ENCODE measurements at places on chromosomes 7 and 10.

GRCh38 chr10:110218632-110219031 is 11.2 kb downstream of the MXI1 start:
- no peak for DNase-seq

GRCh38 chr7:898460-898854 is 22.1 kb downstream of the GET4 start:
- no peak for DNase-seq

DNA sequence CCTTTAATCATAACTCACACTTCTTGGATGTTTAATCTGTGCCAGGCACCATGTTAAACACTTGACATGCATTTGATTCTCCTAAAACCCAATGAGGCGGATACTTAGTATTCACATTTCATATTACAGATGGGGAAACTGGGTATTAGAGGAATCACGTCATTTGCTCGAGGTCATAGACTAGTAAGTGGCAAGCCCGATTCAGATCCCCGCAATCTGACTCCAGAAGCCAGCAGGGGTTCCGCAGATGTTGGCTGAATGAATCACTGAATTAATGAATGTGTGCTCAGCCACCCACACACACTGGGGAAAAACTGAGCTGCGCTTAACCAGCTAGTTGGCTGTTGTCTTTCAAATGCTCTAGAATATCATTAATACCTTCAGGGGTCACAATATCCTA is 22.5 kb upstream of the ENO4 start:
- no peak for DNase-seq

GRCh38 chr10:128470321-128470965 is 344.2 kb upstream of the MKI67 start:
- DNase-seq: no peak

GRCh38 chr7:42372479-42372878 is 135.5 kb upstream of the GLI3 start:
- no peak for DNase-seq

DNA sequence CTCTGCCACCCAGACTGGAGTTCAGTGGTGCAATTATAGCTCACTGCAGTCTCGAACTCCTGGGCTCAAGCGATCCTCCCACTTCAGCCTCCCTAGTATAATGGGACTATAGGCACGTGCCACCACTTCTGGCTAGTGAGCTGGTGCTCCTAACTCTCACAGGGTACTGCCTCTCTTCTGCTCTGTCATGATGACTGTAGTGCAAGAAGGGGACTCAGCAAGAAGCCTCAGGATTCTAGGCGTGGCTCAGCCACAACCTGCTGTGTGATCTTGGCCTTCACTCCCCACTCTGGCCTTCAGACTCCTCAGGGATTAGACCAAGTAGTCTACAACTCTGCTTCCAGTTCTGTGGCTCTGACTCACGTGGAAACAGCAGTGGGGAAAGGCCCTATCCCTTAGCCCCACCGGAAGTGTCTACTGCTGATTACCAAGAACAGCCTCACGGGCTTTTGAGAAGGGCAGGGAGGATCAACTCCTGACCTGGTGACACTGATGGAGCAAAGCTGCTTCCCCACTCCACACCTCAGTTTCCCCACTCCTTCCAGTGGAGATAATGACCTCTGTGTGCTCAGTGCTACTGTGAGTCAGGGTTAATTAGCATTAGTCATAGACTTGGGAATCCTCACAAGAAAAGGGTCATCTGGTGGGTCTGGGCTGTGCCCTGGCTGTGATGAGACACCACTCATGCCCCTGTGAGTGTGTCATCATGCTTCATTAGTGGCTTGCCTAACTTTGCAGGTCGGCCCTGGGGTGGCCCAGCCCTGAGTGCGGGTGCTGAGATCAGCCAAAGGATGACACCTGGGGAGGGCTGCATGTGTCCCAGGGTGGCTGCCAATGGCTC is 41.1 kb downstream of the ZC3HC1 start:
- no peak for DNase-seq

GRCh38 chr7:89714131-89714530 is 440.1 kb upstream of the STEAP1 start:
- no peak for DNase-seq

DNA sequence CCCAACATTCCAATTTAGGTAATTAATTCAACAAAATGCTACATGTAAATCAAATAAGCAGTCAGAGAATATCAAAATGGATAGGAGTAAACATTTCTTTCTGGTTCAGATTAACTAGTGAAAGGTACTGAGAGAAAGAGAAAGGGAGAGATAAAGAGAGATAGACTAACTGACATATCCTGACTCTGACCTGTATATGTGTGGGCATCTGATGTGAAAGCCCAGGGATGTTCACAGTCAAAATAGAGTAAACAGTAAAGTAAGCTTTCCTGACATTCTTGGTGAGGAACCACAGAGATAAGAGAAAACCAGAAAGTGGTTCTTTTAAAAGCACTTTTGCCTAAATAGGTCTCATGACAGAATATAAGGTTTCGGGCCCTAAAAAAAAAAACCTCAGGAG is 37.5 kb upstream of the ANK3 start:
- DNase-seq: no peak

DNA sequence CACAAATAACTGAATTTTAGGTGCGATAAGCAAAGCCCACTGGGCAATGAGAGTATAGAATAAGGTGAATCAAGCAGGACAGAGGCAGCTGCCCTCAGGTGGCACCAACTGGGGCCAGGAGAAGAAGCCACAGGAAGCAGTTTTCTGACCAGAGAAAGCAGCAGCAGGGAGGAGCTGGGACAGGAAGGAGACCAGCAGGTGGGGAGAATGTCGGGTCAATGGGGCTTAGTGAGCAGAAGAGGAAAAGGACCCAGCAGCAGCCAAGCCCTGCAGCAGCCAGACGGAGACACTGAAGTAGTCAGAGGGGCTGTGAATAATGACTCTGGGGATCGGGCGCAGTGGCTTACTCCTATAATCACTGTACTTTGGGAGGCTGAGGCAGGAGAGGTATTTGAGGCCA is 209.6 kb upstream of the SH2B2 start:
- no peak for DNase-seq

- DNase-seq: no peak
These were observed 130.3 kb downstream of the ATE1 start for GRCh38 chr10:121797490-121797889.

Measured in hematopoietic multipotent progenitor cell (in vitro differentiated cells).